ENCODE measurements at places on chromosomes 3 and 15. TPM values are rescaled to one million over a fixed set of nuclear protein-coding genes. Genes with fewer than 3 reads are reported as not detected.

Gene HYKK
- total RNA-seq, result 2.6 TPM

Gene SCG3
- not detected for total RNA-seq

Gene GTF2A2
- total RNA-seq, result 44.7 TPM

Gene SKOR1
- total RNA-seq, result 0.17 TPM

Gene ARGFX
- not detected for total RNA-seq

Gene SLC12A8
- total RNA-seq, result 9.8 TPM

Gene DLEC1
- under 0.01 TPM for total RNA-seq

Gene TMEM266
- 0.26 TPM for total RNA-seq

Gene MKRN3
- under 0.01 TPM for total RNA-seq

Gene PLEKHO2
- 163 TPM for total RNA-seq

Gene PP2D1
- not detected for total RNA-seq

Gene ZNF860
- total RNA-seq, result under 0.01 TPM

Gene MINAR1
- 0.33 TPM for total RNA-seq

Gene FGF7
- 488 TPM for total RNA-seq

Gene GOLGB1
- 46.7 TPM for total RNA-seq

Gene ANKRD34C
- total RNA-seq, result not detected

Gene LRTM1
- not detected for total RNA-seq

Gene PLA2G4E
- not detected for total RNA-seq

Gene DPPA2
- not detected for total RNA-seq

Gene TM4SF1
- 423 TPM for total RNA-seq

Gene NEK11
- 14.4 TPM for total RNA-seq

Gene GOLGA8H
- total RNA-seq, result under 0.01 TPM

Gene ARL14
- total RNA-seq, result not detected

Gene ROBO2
- 1.5 TPM for total RNA-seq

Gene IL17RC
- 21.3 TPM for total RNA-seq

Gene CD276
- total RNA-seq, result 88.5 TPM

Gene GOLGA8G
- not detected for total RNA-seq

Gene PIF1
- total RNA-seq, result 3.1 TPM

Gene MOBP
- not detected for total RNA-seq

Gene TTC14
- total RNA-seq, result 33.4 TPM

Gene CLRN1
- total RNA-seq, result not detected

Gene CCR4
- total RNA-seq, result not detected

Gene TOP2B
- total RNA-seq, result 71.2 TPM

Gene TMC3
- not detected for total RNA-seq

Gene SAMD7
- total RNA-seq, result not detected

Gene IGDCC3
- not detected for total RNA-seq

Gene FBXO40
- total RNA-seq, result not detected

Gene PLCB2
- under 0.01 TPM for total RNA-seq

Gene SPINK8
- total RNA-seq, result not detected

Gene SLC38A3
- not detected for total RNA-seq

Gene LRRIQ4
- total RNA-seq, result under 0.01 TPM
